Activated CD4-positive, alpha-beta T cell treated with anti-CD3 and anti-CD28 coated beads, Interleukin-2, Interleukin-4, amounts not matched to agents 100 ng/mL and 50 ng/mL, durations not matched to agents 16 hours and 8 hours (primary cell): ENCODE measurements at places on chromosomes 4 and X.
A peak's percentile ranks its signal among the peaks of the same experiment; 100 is the strongest.

- DNase-seq, result no peak
These were observed 132.2 kb upstream of the KIT start for GRCh38 chr4:54525602-54526001.

DNA sequence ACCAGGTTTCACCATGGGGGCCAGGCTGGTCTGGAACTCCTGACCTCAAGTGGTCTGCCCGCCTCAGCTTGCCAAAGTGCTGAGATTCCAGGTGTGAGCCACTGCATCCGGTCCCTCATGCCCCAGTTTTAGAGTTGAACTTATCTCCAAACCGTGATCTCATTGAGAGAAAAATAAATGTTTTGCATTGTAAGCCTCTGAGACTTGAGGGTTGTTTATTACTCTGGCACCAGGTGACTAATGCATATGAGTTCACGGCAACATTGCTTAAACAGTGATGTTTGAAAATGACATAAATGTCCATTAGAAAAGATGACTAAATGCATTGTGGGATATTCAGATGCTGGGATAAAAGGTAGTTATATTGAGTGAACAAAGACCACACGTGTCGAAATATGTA is 22.9 kb upstream of the FAT1 start:
- no peak for DNase-seq

DNA sequence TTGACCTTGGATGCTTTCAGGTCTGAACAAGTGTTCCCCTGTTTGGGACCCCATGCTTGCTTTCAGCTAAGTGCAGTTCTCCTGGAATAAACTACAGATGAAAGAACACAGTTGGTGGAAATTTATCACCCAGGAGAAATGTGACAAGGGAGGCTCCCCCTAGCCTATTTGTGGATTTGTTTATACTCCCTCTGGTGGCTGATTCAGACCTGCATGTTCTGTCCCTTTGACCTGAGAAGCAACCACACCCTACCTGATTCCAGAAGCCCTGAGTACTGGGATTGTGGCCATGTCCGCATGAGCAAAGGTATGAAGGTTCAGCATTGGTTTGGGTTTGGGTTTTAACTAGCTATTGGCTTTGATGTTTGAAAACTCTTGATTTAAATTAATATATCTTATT is 440.9 kb downstream of the MID1IP1 start:
- DNase-seq, result peak; percentile 33

- no peak for DNase-seq
These were observed 89.3 kb upstream of the MAML3 start for GRCh38 chr4:140243278-140243753.

GRCh38 chr4:18105030-18106011 is 83.8 kb upstream of the LCORL start:
- DNase-seq, result no peak

GRCh38 chr4:87608229-87608628 is at the start of gene DSPP:
Gene DSPP, plus strand, starts transcription at chr4:87608529. Its CDS starts 2,380 bp downstream, at chr4:87610909.
- no peak for DNase-seq

- DNase-seq, result no peak
These were observed 2365.5 kb downstream of the PCDH7 start for GRCh38 chr4:33085709-33086108.

GRCh38 chr4:170049766-170050165 is 23.6 kb upstream of the MFAP3L start:
- no peak for DNase-seq
